ENCODE measurements at places on chromosomes 3 and 15.

DNA sequence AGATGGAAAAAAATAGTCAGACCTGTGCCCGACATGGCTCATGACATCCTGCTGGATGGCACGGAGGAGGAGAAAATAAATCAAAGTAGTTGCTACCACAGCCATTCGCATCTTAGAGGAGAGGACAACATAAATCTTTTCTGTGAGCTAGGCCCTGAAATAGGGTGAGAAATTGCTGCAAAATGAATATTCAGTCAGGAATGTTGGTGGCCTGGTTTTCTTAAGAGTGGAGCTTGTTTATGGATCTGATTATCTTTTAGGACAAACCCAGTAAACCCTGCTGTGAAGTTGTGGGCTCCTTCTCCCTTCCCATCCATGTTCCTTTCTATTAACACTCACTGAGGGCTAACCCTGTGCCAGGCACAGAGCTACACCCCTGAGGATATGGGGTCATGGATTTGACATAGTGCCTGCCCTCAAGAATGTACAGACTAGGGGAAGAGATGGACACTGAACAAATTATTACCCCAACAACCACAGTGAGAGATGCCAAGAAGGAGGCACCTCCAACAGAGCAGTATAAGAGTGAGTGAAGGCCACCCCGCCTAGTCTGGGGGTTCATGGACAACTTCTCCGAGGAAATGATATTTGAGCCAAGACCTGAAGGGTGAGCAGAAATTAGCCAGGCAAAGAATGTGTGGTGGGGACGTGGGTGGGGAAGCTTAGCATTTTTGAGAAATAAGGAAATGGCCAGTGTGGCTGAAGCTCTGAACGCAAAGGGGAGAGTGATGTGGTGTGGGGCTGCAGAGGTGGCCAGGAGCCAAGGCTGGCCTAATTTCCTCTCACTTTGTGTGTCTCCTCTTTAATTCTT is 68.9 kb upstream of the ARL8B start:
- no peak for DNase-seq

DNA sequence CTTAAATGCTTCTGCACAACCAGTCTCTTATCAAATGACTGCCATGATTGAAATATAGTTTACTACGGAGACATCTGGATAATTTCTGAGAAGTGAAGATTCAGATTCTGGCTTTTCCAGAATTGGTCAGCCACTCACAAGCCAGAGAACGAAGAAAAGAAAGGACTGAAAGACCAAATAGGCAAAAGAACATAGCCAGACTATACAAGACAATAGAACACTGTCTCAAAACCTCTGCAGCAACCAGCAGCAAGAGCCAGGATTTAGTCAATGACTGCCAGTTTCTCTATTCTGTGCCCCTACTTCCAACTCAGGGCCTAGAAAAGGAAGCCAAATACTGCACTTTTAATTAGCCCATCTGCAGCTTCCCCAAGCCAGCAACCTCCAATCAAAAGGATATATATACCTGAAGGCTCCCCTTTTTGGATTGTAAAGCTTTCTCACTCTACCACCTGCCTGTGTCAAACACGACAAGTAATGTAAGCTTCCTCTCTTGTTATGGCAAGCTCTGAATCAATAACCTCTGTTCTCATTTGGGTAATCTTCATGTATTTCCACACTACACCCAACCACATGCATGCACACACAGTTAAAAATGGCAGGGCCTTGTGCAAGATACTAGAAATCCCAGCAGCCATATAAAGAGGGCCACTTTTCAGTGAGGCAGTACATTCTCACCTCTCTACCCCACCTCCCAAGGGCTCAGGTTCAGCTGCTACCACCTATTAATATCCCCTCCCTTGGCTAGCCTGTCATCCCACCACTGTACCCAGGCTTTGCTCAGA is 97.1 kb downstream of the ERC2 start:
- no peak for DNase-seq

DNA sequence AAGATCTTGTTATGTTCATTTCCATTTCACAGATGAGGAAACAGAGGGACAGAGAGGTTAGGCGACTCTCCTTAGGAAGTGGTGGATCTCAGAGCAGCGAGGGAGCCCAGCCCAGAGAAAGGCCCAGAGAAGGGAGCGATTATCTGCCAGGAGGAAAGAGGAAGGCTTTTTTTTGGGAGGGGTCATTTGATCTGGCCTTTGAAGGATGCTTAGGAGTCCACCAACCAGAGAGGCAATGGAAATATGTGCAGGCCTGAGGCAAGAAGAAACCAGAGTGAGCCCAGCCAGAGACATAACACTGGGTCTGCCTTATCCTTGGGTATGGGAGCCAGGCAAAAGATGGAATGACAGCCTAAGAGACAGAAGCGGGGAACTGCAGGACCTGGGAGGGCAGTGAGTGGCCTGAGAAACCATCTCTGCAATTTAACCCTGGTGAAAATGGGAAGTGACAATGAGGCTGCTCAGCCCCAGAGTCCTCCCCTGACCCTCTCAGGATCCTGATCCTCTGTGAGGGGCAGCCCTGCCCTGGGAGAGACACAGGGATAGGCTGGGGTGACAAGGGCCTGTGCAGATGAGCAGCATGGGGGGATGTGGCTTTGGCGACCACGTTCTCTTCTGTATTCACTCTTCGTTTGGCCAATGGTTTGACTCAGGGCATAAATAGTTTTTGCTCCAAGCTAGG is 163.2 kb downstream of the WNT7A start:
- no peak for DNase-seq

GRCh38 chr15:39143479-39143878 is 437.4 kb upstream of the THBS1 start:
- no peak for DNase-seq

DNA sequence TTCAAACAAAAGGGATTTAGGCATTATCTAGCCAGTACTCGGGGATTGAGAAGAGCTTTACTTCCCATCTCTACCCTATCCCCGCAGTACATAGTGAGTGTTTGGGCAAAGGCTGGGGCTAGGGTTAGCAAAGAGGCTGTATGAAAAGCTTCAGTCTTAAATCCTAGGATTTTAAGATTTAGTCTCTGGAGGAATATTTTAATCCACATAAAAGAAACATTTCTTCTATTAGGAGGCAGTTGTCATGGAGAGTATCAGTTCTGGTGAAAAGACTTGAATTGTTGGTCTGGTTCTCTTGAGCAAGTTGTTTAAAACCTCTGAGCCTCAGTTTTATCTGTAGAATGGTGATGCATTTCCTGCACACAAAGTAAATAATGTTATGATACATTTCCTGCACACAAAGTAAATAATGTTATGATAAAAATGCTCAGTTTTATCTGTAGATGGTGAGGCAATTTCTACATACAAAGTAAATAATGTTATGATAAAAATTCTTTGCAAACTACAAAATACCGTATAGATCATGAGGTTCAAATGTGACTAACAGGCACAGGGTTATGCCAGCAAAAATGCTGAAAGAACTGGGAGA is 53.9 kb upstream of the ZBED2 start:
- no peak for DNase-seq

GRCh38 chr3:150703299-150703755 is 393 bp downstream of the ERICH6 start:
- peak; percentile 50 for DNase-seq

All from CD4-positive, alpha-beta memory T cell (primary cell).